ENCODE measurements at places on chromosomes 11 and 22.

GRCh38 chr11:14374922-14375830 lies 16.2 kb upstream of the RRAS2 start:
- DNase-seq: no peak

GRCh38 chr11:134065381-134065780 lies 3.5 kb upstream of the JAM3 start:
- no peak for DNase-seq

GRCh38 chr11:111363985-111364384 lies 15.1 kb downstream of the POU2AF1 start:
- DNase-seq: no peak

- no peak for DNase-seq
These were observed 116.2 kb downstream of the FAT3 start for GRCh38 chr11:92340839-92341238.

GRCh38 chr11:10322830-10323792 lies 18.2 kb downstream of the ADM start:
- DNase-seq: peak; percentile 67

DNA sequence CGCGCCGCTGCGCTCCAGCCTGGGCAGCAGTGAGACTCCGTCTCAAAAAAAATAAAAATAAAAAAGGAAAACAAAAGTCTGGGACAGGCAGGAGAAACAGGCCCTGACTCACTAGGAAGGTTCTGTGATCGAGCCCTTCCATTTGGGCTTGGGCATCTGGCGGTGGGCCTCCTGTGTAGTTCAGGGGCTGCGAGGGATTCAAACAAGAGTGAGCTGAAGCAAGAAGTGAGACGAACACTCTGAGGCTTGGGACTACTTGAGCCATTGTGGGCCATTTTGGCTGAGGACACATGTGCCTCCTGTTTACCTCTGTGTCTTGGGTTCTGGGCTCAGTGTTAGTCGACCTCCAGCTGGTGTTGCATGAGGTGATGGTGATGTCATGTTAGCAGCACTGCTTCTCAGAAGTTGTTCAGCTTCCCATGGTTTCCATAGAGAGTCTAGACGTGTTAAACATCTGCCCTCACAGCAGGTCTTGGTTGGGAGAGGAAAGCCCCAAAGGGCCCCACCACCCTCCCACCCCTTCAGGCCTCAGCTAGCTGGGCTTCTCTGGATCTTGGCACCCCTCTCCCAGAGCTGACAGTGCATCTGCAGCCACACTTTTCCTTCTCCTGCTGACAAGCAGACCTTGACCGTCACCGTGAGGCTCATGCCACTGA lies 57.8 kb downstream of the MED15 start:
- DNase-seq: no peak

GRCh38 chr11:19829109-19829837 lies 116.6 kb downstream of the NAV2 start:
- DNase-seq: no peak

- no peak for DNase-seq
These were observed 127.0 kb downstream of the MICAL2 start for GRCh38 chr11:12237381-12237784.

DNA sequence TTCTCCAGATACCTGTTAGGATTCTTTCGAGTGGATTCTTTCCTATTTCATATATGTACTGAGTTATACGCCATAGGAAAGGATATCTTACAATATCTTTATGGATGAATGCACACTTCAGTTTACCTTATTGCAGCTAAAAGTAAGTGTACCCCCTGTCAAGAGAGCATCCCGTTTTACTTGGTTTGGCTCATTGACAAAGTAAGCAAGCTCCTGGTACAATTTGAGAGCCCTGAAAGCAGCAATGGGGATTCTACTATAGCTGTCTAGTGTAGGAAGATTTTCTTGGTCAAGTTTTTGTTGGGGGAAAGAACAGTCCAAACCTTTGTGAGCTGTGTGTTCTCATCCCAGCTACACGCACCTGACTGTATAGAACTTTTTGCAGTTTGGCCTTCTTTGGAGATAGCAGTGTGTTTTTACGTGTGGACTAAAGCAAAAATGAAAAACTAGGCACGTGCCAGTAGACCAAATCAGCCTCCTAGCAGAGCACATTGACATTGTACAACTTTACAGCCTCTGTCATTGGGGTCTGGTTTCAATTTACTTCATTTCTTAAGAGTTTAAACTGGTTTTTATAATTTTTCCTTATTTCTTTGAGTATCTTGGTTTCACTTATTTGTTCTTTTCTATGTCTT lies 44.0 kb downstream of the PPP6R3 start:
- no peak for DNase-seq

DNA sequence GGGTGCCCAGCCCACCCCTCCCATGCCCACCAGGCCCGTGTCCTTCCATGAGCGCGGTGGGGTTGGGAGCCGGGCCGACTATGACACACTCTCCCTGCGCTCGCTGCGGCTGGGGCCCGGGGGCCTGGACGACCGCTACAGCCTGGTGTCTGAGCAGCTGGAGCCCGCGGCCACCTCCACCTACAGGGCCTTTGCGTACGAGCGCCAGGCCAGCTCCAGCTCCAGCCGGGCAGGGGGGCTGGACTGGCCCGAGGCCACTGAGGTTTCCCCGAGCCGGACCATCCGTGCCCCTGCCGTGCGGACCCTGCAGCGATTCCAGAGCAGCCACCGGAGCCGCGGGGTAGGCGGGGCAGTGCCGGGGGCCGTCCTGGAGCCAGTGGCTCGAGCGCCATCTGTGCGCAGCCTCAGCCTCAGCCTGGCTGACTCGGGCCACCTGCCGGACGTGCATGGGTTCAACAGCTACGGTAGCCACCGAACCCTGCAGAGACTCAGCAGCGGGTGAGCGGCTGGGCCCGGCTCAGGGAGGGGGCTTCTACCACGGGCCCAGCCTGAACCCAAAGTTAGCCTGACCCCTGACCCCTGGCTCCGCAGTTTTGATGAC lies 3.0 kb downstream of the PKP3 start:
- no peak for DNase-seq

GRCh38 chr11:36948460-36949127 lies 350.6 kb upstream of the RAG2 start:
- no peak for DNase-seq

DNA sequence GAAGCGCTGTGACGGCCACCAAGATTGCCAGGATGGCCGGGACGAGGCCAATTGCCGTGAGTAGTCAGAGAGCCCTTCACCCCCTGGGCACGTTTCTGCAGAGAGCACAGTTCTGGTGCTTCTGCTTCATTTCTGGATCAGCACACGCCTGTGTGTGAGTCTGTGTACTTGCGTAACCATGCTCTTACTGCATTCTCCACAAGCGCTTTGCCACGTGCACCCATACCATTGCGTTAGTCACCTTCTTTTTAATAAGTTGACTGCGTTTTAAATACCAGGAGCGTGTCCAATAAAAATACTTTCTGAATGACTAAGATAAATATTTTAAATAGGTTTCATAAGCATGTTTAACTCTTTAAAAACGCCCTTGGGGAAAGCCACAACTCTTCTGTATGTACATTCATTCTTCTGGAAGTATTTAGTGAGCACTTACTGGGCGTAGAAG lies 143.0 kb upstream of the SORL1-AS1 start:
- DNase-seq: no peak

GRCh38 chr22:45615364-45615763 lies 56.3 kb upstream of the ATXN10 start:
- DNase-seq: no peak

DNA sequence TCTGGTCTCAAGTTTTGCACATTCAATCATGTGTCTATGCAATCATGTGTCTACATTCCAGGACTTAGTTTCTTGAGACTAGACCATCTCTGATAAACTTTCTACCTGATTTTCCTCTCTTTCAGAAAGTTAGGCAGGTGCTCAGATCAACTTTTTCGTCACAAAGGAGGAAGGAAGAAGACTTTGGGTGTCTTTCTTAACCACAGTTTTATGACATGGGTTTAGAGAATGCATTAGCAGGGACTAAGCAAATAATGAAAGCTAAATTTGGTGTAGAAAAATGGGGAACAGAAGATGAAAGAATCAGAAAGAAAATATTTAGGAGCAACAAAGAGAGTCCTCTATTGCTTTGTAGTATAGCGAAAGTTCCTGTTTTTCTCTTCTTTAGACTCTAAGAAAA lies 7.7 kb upstream of the GLYATL1B start:
- no peak for DNase-seq

GRCh38 chr11:71268706-71269321 lies 16.4 kb upstream of the SHANK2 start:
- DNase-seq: no peak

DNA sequence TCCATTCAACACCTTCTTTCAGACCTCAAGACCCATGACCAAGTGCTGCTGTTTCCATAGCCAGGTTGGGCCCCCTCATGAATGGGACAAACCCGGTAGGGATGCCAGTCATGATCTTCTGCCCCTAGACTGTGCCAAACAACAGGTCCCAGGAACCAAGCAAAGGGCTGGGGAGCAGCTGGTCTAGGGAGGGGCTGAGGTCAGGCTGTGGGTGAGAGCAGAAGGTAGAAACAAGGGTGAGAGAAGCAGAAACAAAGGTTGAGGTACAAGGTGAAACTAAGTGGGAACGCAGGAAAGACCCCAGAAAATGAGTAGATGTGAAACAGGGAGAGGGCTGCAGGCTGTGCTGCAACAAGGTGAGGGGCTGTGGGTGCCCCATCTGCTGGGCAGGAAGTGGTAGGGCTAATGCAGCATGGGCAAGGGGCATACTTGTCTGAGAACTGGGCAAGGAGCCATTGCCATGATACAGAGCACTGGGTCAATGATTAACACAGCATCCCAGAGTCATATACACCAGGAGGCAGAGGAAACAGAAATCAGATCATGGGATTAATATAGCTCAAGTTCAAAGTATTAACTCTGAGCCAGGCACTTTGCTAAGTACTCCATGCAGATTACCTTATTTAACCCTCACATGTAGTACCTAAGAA lies 45.9 kb downstream of the SLC1A2 start:
- DNase-seq: no peak

GRCh38 chr11:64028398-64029115 lies 7.2 kb upstream of the FLRT1 start:
- no peak for DNase-seq

DNA sequence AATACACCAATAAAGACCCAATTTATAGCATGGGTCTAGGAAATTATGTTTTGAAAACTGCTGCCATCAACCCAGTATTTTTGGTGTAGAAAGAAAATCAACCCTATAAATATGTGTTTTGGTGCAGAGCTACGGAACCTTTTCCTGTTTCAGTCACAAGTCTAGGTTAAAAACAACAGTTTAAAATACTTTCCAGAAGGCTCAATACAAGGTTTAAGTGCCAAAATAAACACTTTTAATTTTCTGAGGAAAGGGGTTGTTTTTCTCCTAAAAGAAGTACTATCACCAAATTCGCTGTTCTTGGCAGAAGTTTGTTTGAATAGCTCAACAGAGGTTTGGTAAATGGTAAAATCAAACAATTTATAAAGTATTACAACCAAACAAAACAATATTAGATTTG lies 201.3 kb downstream of the TMEM135 start:
- no peak for DNase-seq

GRCh38 chr11:22208151-22208858 lies 15.4 kb downstream of the ANO5 start:
- DNase-seq: no peak

- no peak for DNase-seq
These were observed 19.6 kb downstream of the RNF121 start for GRCh38 chr11:71948314-71949027.

GRCh38 chr11:128713595-128713994 lies 19.7 kb downstream of the FLI1 start:
- no peak for DNase-seq

- DNase-seq: no peak
These were observed 267.2 kb downstream of the RAB38 start for GRCh38 chr11:87908086-87908485.

- DNase-seq: no peak
These were observed 494 bp downstream of the CHID1 start for GRCh38 chr11:910044-910588.

- peak; percentile 58 for DNase-seq
These were observed 27.1 kb downstream of the SDHD start for GRCh38 chr11:112113539-112114457.

- no peak for DNase-seq
These were observed 849 bp downstream of the TCF20 start for GRCh38 chr22:42269432-42270175.

GRCh38 chr22:22614065-22614464 lies 30.3 kb upstream of the GGTLC2 start:
- no peak for DNase-seq

GRCh38 chr11:72838691-72839305 lies 24.6 kb downstream of the ATG16L2 start:
- DNase-seq: no peak

- no peak for DNase-seq
These were observed 4.6 kb downstream of the PHOX2A start for GRCh38 chr11:72239313-72239848.

DNA sequence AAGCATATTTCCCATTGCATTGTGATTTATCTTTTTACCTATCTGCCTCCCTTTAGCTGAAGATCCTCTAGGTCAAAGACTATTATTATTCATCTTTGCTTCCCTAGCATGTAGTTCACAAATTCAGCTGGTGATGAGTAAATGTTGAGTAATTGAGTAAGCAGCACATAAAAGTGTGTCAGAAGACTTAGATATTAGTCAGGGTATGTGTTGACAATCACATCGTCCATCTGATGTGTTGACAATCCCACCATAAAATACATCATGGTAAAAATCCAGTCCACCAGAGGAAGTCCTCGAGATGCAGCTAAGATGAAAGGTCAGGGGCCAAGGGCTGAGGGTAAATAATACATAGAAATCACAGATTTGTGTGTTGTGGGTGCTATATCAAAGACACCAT lies 22.9 kb upstream of the ABTB2 start:
- DNase-seq: no peak

DNA sequence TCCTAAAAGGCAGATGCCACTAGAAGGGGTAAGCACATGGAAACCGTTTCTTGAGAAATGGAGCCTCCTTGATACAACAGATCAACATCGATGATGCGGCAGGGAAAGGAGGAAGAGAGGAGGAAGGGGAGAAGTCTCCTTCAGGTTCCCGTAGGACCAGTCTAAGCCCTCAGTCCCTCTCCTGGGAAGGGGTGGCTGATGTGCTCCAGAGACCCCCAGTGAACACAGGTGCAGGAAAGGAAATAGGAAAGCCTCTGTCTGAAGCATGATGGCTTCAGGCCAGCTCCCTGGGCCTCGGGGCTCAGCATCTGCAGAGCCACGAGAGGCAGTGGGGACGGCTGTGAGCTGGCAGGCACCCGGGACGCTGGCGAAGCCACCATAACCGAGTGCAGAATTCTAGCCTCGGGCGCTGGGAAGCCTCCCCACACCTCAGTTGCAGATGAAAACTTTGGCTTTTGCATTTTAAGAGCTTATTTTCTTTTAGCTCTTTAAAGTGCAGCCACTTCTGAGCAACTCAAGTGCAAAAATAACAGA lies 1.8 kb downstream of the SPATA19 start:
- DNase-seq: no peak

Data from NCI-H446 treated with DMSO at 0.1 percent for 48 hours (cell line).